ENCODE measurements at places on chromosomes 11 and 22.

DNA sequence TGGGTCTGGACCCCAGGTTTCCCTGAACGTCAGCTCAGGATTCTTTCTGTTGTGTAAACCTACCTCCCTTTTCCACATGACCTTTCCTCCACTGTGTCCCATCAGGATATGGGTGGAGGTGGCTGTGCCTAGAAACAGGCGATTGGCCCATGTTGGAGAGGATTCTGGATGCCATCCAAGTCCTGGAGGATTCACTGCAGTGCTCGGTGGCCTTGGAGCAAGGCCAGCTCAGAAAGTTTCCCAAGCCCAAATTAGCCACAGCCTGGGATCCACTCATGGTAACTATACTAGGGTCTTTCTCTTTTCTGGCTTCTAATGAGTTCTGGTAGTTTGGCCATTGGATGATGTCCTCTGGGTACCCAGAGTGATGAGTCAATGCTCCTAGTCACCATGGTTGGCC is 141.6 kb downstream of the SNX19 start:
- DNase-seq, result no peak

DNA sequence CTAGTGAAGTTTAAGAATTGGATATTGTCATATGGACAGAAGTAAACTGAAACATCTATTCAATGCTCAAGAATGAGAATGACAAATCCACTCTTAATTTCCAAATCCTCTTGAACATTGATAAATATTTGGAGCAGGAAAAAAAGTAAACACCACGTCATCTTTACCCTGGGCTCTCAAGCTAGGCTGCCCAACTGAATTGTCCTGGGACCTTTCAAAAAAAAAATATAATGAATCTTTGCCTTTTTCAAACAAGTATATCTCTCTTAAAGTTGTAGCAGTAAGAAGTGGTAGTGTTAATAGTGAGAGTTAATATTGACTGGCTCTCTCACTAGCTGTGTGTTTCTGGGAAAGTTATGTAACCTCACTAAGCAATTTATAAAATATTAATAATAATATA is 374.3 kb downstream of the LRRC4C start:
- DNase-seq, result no peak

GRCh38 chr11:107385361-107385981 is 72.2 kb downstream of the CWF19L2 start:
- no peak for DNase-seq

- DNase-seq, result no peak
These were observed 417 bp upstream of the PHETA2 start for GRCh38 chr22:42073621-42074041.

Data from central memory CD4-positive, alpha-beta T cell (primary cell).